ENCODE measurements at places on chromosomes 7 and 10.

DNA sequence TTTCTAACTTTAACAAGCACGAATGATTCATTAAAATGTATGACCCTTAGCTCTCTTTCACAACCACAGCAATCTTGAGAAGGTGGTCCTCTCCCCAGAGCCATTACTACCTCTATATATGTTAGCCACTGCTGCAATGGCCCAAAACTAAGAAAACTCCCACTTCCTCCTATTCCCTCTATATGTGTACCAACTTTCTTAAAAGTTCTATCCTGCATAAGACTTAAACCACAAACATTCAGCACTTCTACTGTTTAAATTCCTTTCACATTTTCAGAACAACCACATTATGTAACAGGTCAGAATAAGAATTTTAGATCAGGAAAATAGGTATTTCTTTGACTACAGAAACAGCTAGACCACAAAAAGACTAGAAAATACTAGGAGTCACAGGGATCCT, 36.2 kb downstream of the WASL start:
- no peak for DNase-seq
- H3K27me3 ChIP-seq = no peaks in the 10 kb centered on the region
- no peak overlapping the region for H3K27ac ChIP-seq
- H3K36me3 ChIP-seq = peaks cover 3% of the 10 kb centered on the region

GRCh38 chr10:124961248-124961570, 19.3 kb downstream of the ZRANB1 start:
- no peak overlapping the region for H3K4me3 ChIP-seq
- DNase-seq = no peak
- H3K36me3 ChIP-seq = no peaks in the 10 kb centered on the region
- H3K4me1 ChIP-seq = peaks cover 15% of the 10 kb centered on the region
- H3K27ac ChIP-seq = no peak overlapping the region
- no peaks in the 10 kb centered on the region for H3K27me3 ChIP-seq

- no peak overlapping the region for H3K27ac ChIP-seq
- H3K4me1 ChIP-seq = no peaks in the 10 kb centered on the region
- no peak for DNase-seq
- H3K4me3 ChIP-seq = no peak overlapping the region
- no peaks in the 10 kb centered on the region for H3K36me3 ChIP-seq
Measured at GRCh38 chr10:92405419-92405924, 114.5 kb downstream of the MARCHF5 start.

- H3K4me3 ChIP-seq = no peak overlapping the region
- no peak overlapping the region for H3K27ac ChIP-seq
Measured at GRCh38 chr10:102542800-102543418, 39.1 kb downstream of the SUFU start.

- H3K27me3 ChIP-seq = no peaks in the 10 kb centered on the region
- H3K4me1 ChIP-seq = peaks cover 19% of the 10 kb centered on the region
- peaks cover 15% of the 10 kb centered on the region for H3K36me3 ChIP-seq
- peak overlapping the region; percentile 98 for H3K27ac ChIP-seq
Measured at GRCh38 chr7:105010504-105011130, 3.4 kb upstream of the KMT2E start.

DNA sequence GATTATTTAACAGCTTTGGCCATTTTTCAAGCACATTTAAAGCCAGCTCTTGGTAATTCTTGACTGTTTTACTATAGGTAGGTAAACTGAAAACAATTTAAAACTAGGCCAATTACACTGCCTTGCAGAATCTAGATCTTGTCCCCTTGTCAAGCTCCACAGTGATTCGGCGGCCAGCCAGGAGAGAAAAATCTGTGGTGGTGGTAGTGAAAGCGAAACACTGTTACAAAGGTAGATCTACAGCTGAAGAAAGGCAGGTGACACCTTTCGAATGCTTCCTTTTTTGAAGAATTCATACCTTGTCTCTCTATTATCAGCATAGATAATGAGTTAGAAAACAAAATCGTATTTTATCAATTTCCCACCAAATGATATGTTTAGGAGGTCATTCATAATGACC, 218.3 kb downstream of the POU6F2 start:
- H3K27ac ChIP-seq = no peak overlapping the region
- H3K27me3 ChIP-seq = no peaks in the 10 kb centered on the region
- no peaks in the 10 kb centered on the region for H3K36me3 ChIP-seq
- no peaks in the 10 kb centered on the region for H3K4me1 ChIP-seq

DNA sequence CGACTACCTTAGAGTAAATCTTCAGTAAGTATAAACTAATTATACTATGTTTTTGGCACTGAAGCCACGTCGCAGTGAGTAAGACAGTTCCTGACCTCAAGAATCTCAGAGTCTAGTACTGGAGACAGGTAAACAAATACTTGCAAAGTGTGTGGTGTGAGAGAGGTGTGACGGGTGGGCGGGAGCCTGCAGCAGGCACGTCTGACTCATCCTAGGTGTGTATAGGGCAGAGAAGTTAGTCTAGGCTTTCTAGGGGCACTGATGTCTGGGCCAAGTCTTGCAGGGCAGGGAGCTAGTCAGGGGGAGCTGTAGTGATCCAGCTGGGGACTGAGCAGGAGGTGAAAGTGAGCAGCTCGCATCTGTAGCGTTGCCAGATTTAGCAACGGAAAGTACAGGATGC, 35.9 kb upstream of the SFTPD start:
- 0 out of 2 replicates have a peak, but pooled peaks cover 5% of the 10 kb centered on the region for H3K27me3 ChIP-seq
- H3K36me3 ChIP-seq = no peaks in the 10 kb centered on the region
- H3K4me1 ChIP-seq = no peaks in the 10 kb centered on the region
- no peak overlapping the region for H3K4me3 ChIP-seq

GRCh38 chr10:60197206-60197605, 192.5 kb downstream of the ANK3 start:
- no peaks in the 10 kb centered on the region for H3K4me1 ChIP-seq
- no peak overlapping the region for H3K4me3 ChIP-seq
- DNase-seq = no peak
- H3K27me3 ChIP-seq = no peaks in the 10 kb centered on the region

GRCh38 chr7:102000123-102000522, 182.7 kb downstream of the CUX1 start:
- no peaks in the 10 kb centered on the region for H3K36me3 ChIP-seq
- DNase-seq = no peak
- no peak overlapping the region for H3K27ac ChIP-seq
- H3K27me3 ChIP-seq = no peaks in the 10 kb centered on the region
- H3K4me1 ChIP-seq = peaks cover 17% of the 10 kb centered on the region

DNA sequence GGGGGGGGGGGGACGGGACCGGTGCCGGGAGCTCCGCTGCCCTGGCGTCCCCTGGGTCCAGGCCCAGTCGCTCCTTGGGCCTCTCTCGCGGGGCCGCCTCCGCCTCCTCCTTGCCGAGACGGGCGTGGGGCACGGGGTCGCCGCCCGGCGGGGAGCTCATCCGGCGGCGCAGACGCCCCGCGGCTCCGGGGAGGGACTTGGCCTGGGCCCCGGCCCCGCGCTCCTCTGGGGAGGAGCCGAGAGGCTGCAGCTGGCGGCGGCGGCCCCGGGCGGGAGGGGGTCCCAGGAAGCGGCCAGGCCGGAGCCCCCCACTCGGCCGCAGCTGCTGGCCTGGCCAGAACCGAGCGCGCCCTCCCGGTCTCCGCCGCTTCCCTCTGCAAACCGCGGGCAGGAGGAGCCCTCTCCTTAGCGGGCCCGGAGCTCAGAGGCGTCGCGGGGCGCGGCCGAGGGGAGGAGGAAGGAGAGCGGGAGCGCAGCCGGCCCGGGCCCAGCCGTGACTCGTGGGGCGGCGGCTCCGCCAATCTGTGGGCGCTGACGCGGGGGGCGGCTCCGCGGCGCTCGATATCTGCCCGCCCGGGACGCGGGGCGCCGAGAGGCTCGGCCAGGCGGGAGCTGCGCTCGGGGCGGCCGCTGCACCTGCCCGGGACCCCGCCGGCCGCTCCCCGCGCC, at the start of gene FAM20C:
FAM20C (plus strand) TSS at position 591 of the 669 bp plus-strand sequence. CDS start 629 bp downstream, outside the sequence.
- H3K4me1 ChIP-seq = no peaks in the 10 kb centered on the region
- H3K27me3 ChIP-seq = no peaks in the 10 kb centered on the region
- H3K4me3 ChIP-seq = no peak within 1 kb of the TSS
- no peak for DNase-seq
- H3K36me3 ChIP-seq = no peaks in the 10 kb centered on the region
- H3K27ac ChIP-seq = no peak within 1 kb of the TSS

DNA sequence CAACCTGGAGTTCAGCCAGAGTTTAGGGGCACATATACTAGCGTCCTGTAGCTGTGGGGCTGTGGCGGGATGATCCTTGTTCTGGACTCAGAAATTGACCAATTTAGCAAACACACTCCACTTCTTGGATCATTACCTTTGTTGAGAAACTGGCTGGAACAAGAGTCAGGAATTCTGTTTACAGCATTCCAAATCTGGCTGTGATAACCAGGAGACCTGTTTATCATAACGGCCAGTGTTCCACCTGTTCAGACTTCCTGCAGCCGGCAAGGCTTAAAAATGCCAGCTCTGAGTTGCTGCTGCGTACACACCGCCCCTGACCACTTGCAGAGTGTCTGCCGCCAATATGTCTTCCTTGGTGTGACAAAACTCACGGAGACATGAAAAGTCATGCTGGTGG, 64.8 kb downstream of the ARMC3 start:
- no peak overlapping the region for H3K4me3 ChIP-seq
- H3K27me3 ChIP-seq = no peaks in the 10 kb centered on the region
- H3K27ac ChIP-seq = no peak overlapping the region
- no peaks in the 10 kb centered on the region for H3K36me3 ChIP-seq

GRCh38 chr10:71767420-71768035, 5.8 kb downstream of the VSIR start:
- no peak overlapping the region for H3K27ac ChIP-seq
- peaks cover 10% of the 10 kb centered on the region for H3K4me1 ChIP-seq
- no peaks in the 10 kb centered on the region for H3K27me3 ChIP-seq
- no peaks in the 10 kb centered on the region for H3K36me3 ChIP-seq

GRCh38 chr7:41333511-41333910, 369.4 kb downstream of the INHBA start:
- no peak overlapping the region for H3K27ac ChIP-seq
- H3K27me3 ChIP-seq = no peaks in the 10 kb centered on the region
- no peaks in the 10 kb centered on the region for H3K4me1 ChIP-seq
- DNase-seq = no peak
- no peaks in the 10 kb centered on the region for H3K36me3 ChIP-seq

DNA sequence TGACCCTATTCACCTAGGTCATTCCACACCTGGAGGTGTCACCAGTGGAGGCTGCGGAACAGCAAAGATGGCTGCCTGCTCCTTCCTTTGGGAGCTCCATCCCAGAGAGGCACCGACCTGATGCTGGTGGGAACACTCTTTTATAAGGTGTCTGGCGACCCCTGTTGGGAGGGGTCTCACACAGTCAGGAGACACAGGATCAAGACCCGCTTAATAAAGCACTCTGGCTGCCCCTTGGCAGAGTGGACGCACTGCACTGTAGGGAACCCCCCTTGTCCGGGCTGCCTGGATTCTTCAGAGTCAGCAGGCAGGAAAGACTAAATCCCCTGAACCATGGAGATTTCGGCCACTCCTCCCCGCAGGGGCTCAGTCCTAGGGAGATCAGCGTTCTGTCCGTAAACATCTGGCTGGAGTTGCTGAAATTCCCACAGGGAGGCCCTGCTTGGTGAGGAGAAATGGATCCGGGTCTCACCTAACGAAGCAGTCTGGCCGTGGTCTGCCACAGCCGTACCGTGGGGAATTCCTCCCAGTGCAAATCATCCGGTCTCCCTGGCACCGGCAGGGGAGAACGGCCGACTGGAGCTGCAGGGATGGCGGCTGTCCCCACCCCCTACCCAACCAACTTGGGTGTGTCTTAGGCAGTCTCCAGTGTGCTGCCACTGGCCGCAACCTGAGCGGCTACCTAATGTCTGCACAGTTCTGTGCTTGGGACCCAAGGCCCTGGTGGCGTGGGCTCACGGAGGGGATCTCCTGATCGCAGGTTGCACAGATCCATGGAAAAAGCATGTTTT, 66.1 kb downstream of the LSMEM1 start:
- no peak overlapping the region for H3K4me3 ChIP-seq
- H3K27ac ChIP-seq = no peak overlapping the region
- no peaks in the 10 kb centered on the region for H3K27me3 ChIP-seq

DNA sequence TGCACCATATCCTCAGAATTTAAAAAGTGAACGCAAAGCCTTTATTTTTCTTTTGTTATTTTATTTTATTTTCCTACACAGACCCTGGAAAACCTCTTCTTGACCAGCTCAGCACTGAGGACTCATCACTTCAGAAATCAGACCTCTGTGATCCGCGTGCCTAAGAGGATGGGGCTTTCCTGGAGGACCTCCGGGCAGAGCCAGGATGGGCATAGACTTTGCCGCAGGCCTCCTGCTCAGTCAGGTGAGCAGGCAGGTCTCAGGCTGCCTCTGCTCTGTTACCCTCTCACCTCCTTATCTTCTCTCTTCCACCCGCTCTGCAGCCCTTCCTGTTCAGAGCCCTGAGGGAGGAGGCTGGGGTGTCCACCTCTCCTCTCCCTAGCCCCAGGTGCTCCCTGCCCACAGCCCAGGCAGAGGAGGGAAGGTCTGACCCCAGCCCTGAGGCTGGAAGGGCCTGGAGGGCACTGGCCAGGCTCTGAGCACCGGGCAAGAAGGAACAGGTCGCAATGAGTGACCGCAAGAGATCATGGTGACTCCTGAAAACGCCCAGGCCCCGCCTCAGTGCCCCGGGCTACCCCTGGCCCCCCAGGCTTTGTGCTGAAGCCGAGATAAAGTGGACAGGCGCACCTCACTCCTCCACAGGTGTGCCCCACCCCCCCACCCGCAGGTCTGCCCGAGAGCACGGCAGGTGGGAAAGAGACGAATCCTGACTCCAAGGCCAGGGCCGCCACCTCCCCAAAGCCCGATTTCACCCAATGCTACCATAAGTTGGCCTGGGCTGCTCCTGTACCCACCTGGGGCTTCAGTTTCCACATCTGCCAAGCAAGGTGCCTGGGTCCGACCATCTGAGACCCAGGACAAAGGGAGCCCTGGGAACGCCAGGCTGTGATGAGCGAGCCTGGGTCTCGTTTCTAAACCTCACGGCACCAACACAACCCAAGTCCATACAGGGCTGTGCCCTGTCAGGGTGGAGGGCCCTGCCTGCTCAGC, 2.8 kb downstream of the CALML5 start:
- no peak for DNase-seq
- no peaks in the 10 kb centered on the region for H3K4me1 ChIP-seq
- peaks cover 19% of the 10 kb centered on the region for H3K27me3 ChIP-seq
- no peak overlapping the region for H3K27ac ChIP-seq
- no peaks in the 10 kb centered on the region for H3K36me3 ChIP-seq
- H3K4me3 ChIP-seq = no peak overlapping the region

- no peak overlapping the region for H3K27ac ChIP-seq
- no peak for DNase-seq
- no peaks in the 10 kb centered on the region for H3K36me3 ChIP-seq
- H3K4me1 ChIP-seq = peaks cover 17% of the 10 kb centered on the region
Measured at GRCh38 chr10:48496831-48497779, 107.8 kb downstream of the ARHGAP22 start.

All from MM.1S (cell line).